Kidney epithelial cell (primary cell): ENCODE measurements at places on chromosomes 4 and X. TPM values are rescaled to one million over a fixed set of nuclear protein-coding genes. Genes with fewer than 3 reads are reported as not detected.

The MXRA5 gene
- total RNA-seq, result 4.9 and 5.4 TPM in 2 replicates

The HMX1 gene
- total RNA-seq, result 0.48 TPM in 1 of 2 replicates, not detected in the other

The CLNK gene
- not detected in 2 replicates for total RNA-seq

The ALAS2 gene
- total RNA-seq, result not detected in 2 replicates

The MND1 gene
- total RNA-seq, result 2.3 and 4.3 TPM in 2 replicates

The IQCM gene
- total RNA-seq, result not detected in 2 replicates

The PDCL2 gene
- not detected in 2 replicates for total RNA-seq

The FHDC1 gene
- total RNA-seq, result 3.1 and 3.7 TPM in 2 replicates

The TLR6 gene
- 1.1 and 1.3 TPM in 2 replicates for total RNA-seq
